Activated T-cell treated with anti-CD3 and anti-CD28 coated beads, Interleukin-2, amount 50 U/mL, for 72 hours (primary cell): ENCODE measurements at places on chromosomes 6 and 20. TPM values are rescaled to one million over a fixed set of nuclear protein-coding genes. Genes with fewer than 3 reads are reported as not detected.

DNA sequence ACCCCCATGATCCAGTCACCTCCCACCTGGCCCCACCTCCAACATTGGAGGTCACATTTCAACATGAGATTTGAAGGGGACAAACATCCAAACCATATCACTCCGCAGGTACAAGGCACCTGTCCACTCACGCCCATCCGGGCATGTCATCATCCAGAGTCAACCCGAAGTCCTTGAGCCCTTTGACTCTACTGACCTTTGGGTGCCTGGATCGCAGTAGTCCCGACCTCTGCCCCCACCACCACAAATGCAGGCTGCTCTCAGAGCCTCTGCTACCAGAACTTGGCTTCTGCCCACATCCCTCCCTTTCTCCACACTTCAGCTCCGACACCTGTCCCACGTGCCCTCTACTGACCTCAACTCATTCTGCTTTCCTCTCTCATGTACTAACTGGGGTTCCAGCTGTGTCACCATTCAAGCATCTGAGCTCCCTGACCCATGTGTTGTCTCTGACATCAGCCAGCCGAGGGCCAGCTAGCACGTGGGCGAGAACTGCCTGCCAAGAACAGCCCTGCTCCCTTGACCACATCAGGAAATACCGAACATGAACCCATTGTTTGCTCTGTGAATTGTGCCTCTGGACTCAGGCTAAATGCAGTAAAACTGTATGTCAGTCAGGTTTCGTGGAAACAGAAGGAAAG, 498.3 kb upstream of the SULF2 start:
- DNase-seq, result no peak
- H3K4me3 ChIP-seq, result no peak overlapping the region
- peaks cover 11% of the 10 kb centered on the region for H3K27me3 ChIP-seq
- no peaks in the 10 kb centered on the region for H3K36me3 ChIP-seq

- peak overlapping the region; percentile 29 for H3K4me3 ChIP-seq
- DNase-seq, result no peak
- H3K36me3 ChIP-seq, result peaks cover 4% of the 10 kb centered on the region
- H3K27me3 ChIP-seq, result no peaks in the 10 kb centered on the region
- no peak overlapping the region for H3K27ac ChIP-seq
- H3K4me1 ChIP-seq, result peaks cover 92% of the 10 kb centered on the region
Observed at GRCh38 chr6:107728564-107728897, 95.6 kb downstream of the SCML4 start.

DNA sequence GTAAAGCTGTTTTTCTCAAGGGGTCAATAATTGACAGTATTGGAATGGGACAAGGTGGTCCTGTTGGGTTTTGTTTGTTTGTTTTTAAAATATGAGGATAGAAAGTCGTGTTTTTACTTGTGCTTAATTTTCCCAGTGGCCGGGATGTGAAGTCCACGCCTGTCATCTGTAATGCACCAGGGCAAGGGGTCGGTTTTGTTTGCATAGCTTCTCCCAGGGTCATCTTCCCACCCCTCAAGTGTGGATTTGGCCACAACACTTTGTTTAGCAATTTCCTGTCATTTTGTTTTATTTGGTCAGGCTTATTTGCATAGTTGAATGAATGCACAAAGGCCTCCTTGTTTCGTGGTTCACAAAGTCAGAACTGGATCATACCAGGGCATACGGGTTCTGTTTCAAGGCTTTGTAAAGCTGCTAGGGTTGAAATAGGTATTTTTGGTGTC, 29.8 kb downstream of the SYNJ2 start:
- H3K4me3 ChIP-seq, result no peak overlapping the region
- H3K27me3 ChIP-seq, result no peaks in the 10 kb centered on the region
- DNase-seq, result no peak
- peaks cover 4% of the 10 kb centered on the region for H3K36me3 ChIP-seq
- peaks cover 87% of the 10 kb centered on the region for H3K4me1 ChIP-seq
- H3K27ac ChIP-seq, result no peak overlapping the region

GRCh38 chr6:166514196-166514595, 72.3 kb downstream of the RAMACL start:
- no peaks in the 10 kb centered on the region for H3K27me3 ChIP-seq
- H3K36me3 ChIP-seq, result no peaks in the 10 kb centered on the region
- no peak for DNase-seq
- H3K4me3 ChIP-seq, result no peak overlapping the region
- H3K4me1 ChIP-seq, result peaks cover 16% of the 10 kb centered on the region

GRCh38 chr6:25173951-25174474, 105.2 kb upstream of the CARMIL1 start:
- no peaks in the 10 kb centered on the region for H3K36me3 ChIP-seq
- DNase-seq, result no peak
- peaks cover 68% of the 10 kb centered on the region for H3K4me1 ChIP-seq
- H3K27me3 ChIP-seq, result no peaks in the 10 kb centered on the region

Gene PARD6B
- 4.3 TPM for total RNA-seq

Gene SULF2
- 0.72 TPM for total RNA-seq

Gene SLC17A1
- not detected for total RNA-seq
